ENCODE measurements at places on chromosomes 1 and 21.

DNA sequence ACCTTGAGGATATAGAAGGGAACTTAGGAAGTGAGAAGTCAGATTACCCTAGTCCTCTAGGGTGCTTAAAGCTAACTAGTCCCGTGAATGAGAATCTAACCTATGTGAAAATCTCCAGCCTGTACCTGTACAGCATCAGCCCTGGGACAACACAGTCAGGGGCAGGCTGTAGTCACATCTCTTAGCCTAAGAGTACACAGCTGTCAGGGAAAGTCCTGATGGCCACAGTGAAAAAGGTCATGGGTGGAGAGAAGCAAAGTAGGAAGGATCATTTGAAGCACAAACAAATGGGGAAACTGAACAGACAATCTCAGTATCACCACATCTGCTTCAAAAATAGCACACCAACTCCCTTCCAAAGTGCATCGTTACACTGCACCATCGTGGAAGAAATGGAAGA lies 11.7 kb downstream of the CTSK start:
- DNase-seq, result no peak

- DNase-seq, result peak; percentile 91
Measured at GRCh38 chr1:8373581-8374241, 55.8 kb downstream of the SLC45A1 start.

GRCh38 chr1:11492235-11492634 lies 13.3 kb downstream of the DISP3 start:
- peak; percentile 55 for DNase-seq

- DNase-seq, result no peak
Measured at GRCh38 chr1:184285401-184286087, 101.3 kb upstream of the C1orf21 start.

- DNase-seq, result peak; percentile 93
Measured at GRCh38 chr1:26275580-26276431, 4.1 kb upstream of the SH3BGRL3 start.

All from osteoblast (primary cell).